ENCODE measurements at places on chromosomes 2 and 18.

- DNase-seq = peak; percentile 18
Measured at GRCh38 chr2:33380001-33380609, 96.3 kb upstream of the RASGRP3 start.

DNA sequence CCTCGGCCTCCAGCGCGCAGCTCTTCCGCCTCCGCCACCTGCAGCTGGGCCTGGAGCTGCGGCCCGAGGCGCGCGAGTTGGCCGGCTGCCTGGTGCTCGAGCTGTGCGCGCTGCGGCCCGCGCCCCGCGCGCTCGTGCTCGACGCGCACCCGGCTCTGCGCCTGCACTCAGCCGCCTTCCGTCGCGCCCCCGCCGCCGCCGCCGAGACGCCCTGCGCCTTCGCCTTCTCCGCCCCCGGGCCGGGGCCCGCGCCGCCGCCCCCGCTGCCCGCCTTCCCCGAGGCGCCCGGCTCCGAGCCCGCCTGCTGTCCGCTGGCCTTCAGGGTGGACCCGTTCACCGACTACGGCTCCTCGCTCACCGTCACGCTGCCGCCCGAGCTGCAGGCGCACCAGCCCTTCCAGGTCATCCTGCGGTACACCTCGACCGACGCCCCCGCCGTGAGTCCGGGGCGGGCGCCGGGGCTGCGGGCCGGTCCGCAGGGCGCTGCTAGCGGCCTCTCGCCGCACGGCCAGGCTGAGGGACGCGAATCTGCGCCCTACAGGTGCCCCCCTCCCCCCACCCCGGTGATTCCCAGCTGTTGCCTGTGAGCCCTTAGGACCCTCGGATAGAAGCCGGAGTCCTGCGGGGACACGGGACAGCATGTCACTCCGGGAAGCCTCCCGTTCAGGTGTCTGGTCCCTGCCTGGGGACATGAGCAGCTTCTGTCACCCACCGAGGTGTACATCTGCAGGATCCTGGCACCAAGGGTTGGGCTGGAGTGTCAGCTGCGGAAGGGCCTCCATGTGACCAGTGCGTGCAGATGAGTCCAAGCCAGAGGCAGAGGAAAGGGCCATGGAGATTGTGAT lies 616 bp downstream of the RNPEPL1 start:
- peak; percentile 79 for DNase-seq

DNA sequence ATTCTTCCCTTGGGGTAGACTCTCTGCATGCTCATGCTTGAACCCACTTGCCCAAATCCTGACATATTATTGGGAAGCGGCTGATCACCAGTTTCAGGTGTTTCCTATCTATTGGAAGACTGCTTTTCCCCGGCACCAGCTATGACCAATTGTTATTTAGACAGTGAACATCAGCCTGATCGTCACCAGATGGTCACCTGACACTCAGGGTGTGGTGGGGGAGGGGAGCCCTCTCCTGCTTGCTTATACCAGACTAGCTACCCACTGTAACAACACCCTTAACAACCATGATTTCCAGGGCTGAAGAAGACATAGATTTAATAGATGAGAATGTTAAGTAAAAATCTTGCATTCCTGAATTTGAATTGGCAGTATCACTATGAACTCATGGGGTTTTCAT lies 44.3 kb downstream of the RBM43 start:
- DNase-seq = no peak

DNA sequence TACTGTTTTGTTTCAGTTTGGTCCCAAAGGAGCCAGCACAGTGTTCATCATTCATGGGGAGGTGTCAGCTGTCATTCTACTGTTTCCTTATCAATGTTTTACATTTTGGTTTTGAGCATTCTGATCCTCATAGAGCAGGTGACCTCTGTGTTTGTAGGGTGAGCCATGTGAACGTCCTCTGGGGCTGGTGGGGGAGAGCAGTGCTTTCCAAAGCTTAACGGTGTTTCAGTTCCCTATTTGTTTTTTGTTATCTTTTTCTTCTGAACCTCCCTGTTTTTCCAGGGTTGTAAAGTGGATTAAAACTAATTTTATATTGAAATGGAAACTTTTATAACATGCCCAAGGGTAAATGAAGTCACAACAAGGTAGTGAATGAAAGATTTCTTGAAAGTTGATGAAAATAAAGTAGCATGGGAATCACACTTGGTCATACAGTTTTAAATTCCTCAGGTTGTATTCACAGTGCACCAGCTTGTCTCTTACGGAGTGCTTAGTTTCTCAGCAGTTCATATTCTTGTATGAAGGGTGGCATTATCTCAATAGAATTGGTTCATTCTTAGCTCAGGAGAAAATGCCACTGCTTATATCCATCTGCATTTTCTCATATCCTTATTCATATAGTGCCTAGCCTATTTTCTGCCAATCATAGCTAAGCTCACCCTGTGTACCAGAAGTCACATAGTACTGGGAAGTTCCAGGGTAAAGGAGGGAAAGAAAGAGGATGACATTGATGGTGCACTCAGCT lies 54.5 kb downstream of the MAP4K4 start:
- DNase-seq = no peak

GRCh38 chr2:158969162-158969714 lies 798 bp downstream of the TANC1 start:
- DNase-seq = no peak

DNA sequence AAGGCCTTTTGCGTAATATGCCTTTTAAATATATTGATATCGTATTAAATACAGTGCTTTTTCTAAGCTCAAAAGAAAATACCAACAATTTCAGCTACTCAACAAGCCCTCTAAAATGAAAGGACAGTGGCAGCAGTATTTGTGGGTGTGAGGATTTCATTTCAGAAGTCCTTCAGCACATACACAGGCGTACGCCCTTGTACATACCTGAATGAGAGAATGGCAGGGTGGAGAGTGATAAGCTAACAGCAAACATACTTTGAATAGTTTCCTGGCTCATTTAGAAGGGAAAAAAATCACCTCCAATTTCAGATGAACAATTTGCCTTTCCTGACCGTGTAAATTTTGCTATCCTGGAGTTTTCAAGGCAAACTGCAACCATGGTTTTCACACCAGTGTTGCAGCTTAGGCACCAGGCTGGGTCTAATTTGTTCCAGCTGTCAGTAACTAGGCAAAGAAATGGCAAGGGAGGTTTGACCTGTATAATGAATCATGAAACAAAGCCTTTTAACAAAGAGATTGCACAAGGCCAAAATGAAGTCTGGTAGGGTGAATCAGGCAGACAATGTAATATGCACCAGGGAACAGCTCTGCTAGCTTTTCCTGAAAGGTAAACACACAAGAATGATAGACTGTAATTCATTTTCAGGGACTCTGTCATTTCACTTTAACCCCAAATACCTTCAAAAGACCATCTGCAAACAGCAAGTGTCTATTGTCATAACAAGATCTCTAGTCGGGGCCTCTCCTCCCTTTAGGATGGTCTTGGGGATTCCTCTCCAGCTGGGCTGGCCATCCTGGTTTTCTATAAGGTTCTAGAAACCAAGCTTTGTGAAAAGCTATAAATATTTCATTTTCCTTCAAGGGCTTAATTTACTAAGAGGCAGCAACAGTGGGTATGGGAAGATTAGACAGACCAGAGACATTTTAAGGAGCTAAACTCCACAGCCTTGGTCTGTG lies 11.5 kb downstream of the ANKRD29 start:
- no peak for DNase-seq

DNA sequence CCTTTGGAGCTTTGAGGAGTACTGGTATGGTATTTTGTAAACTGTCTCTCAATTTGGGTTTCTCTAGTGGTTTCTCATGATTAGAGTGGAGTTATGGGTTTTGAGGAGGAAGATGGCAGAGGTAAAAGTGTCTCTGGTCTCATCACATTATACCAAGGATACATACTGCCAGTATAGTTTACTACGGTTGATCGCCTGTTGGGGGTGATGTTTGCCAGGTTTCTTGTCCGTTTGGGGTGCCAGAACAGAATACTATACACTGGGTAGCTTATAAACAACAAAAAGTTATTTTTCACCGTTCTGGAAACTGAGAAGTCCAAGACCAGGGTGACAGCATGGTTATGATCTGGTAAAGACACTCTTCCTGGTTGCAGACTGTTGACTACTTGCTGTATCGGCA lies 293.7 kb downstream of the NYAP2 start:
- no peak for DNase-seq

DNA sequence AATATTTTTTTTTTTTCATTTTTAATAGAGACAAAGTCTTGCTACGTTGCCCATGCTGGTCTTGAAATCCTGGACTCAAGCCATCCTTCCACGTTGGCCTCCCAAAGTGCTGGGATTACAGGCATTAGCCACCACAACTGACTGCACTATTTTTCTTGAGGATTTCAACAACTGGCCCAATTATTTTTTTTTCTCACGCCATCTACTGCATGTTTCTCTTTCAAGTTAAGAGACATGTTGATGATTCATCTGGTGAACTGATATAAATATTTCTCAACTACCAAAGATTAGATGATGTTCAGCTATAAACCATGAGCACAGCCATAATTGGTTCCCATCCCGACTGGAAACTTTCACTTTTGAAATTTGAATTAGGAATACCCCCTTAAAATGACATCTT lies 688.4 kb upstream of the SYT4 start:
- no peak for DNase-seq

DNA sequence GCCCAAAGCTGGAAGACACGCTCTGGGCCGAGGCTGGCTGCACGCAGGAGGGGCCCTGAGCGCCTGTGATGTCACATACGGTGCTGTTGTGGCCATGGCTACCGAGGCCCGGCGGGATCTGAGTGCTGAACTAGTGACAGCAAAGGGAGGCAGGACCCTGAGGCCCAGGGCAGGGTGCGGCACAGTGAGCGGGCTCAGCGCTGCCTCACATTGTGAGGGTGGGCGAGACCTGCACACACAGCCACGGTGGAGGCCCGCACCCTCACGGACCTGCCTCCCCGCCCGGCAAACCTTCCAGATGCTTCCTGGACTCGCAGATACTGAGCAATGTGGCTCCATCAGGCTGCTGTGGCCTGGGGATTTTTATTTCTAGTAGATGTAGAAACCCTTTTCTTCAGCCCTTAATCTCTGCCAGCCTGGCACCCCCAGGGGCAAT lies 133.8 kb upstream of the CTDP1 start:
- DNase-seq = no peak

- no peak for DNase-seq
Measured at GRCh38 chr2:174608866-174609214, 11.2 kb upstream of the WIPF1 start.

GRCh38 chr2:219323434-219323833 lies 9.1 kb downstream of the RESP18 start:
- DNase-seq = no peak

DNA sequence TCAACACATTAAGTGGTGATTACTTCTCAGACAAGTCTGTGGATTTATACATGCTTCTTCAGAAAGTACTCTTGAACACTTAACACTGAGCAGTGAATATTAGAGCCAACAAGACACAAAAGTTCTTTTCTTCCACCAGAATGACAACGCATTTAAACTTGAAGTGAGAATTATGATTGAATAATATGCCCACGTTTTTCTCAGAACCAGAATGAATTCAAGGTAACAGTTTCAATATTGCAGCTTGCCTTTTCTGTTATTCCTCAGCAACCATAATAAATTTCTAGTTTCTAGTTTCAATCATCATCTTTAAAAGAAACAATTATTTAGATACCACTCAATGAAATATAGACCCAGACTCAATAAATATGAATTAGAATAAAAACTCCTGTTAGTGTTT lies 547.0 kb downstream of the NUP35 start:
- DNase-seq = no peak

- DNase-seq = peak; percentile 74
Measured at GRCh38 chr2:207330912-207331311, 165.2 kb upstream of the KLF7 start.

GRCh38 chr2:143422681-143423080 lies 293.5 kb downstream of the ARHGAP15 start:
- no peak for DNase-seq

DNA sequence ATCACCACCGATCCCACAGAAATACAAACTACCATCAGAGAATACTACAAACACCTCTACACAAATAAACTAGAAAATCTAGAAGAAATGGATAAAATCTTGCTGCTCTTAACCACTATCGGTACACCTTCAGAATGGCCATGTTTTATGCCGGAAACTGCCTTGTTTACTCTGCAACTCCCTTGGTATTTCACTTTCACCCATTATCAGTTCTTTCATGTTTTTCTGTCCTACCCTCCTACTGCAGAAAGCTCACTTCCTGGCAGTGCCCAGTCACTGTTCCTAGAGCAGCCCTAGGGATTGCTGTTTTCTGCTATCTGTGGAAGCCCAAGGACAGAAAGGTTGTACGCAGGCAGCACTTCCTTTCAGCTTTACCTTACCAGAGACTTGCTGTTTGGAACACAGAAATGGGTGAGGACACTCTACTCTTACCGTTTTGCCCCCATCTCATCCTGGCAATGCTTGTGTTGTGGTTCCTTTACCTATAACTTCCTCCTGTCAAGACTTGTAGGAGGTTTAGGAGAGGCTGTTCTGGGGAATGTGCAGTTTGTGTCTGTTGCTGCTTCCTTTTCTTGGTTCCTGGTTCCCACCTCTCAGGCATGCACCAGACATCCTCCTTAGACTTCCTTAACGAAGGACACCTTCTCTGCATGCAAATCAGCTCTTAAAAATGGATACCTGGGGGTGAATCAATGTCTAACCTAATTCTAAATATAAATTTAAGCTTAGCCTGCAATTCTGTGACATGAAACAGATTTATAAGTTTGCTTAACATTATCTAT lies 394.4 kb downstream of the SPAG16 start:
- DNase-seq = peak; percentile 2

DNA sequence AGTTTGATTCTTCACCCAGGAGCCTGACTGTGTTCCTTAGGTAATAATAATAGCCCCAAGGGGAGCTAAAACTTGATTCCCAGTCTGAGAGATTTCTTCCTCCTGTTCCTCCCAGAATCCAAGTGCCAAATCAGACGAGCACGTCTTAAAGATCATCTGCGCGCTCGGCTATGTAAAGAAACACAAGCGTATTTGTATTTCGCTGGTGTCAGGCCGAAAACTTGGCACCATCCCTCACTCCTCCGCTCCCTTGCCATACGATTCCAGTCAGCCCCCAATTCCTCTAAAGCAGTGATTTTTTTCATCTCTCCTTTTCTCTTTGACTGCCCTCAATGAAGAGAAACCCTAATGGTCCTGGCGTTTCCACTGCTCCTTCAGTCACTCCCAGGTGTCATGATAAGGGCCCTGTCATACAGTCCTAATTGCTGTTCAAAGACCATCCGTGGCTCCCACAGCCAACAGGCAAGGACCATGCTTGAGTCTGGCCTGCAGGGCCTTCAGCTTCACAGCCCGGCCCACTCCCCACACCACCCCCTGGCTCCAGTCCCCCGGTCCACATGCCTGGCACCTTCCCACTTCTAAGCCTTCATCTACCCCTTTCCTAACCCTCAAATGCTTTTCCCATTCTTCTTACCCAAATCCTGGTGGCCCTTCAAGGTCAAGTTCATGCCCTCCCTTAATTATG lies 130.8 kb upstream of the ID2 start:
- DNase-seq = no peak

DNA sequence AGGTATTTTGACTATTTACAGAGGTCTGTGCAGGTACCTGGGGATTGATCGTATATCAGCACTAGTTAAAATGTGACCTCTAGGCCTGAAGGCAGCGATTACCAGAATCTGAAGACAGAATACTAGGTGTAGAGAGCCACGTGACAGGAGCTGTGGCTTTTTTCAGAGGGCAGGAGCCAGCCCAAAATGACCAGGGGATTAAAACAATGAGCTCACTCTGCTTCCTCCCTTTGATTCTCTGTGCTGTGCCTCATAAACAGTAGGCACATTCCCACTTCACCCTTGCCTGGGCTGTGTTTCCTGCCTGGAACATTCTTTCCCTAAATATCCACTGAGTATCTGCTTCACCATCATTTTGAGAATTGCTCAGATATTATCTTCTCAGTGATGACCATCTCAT lies 15.2 kb downstream of the ITGAV start:
- DNase-seq = no peak

- DNase-seq = no peak
Measured at GRCh38 chr18:41695441-41695840, 259.6 kb upstream of the PIK3C3 start.

GRCh38 chr2:109246176-109246575 lies 117.2 kb downstream of the SH3RF3 start:
- DNase-seq = no peak

Data from urothelium cell line (cell line).